AG08396 (cell line): ENCODE measurements at places on chromosomes 12 and 14.
A peak's percentile ranks its signal among the peaks of the same experiment; 100 is the strongest.

- DNase-seq: no peak
Measured at GRCh38 chr12:94570161-94570560, 80.2 kb downstream of the TMCC3 start.

DNA sequence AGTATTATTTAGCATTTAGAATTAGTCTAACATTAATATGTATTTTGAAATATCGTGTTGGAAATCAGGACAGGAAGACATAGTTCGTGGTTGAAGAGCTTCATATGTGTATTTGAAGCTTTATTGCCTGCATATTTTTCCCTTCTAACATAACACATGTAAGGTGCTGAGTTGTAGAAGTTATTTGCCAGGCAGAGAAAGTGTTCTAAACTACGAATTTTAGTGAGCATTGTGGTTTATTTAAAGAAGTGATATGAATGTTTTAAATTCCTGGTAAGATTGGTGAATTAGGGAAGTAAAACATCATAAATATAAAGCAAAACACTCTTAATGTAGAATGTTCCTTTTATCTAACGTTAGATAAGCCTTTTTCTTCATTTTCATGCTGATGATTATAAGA lies 2.5 kb downstream of the RASSF3 start:
- no peak for DNase-seq

GRCh38 chr12:96408993-96409392 lies 8.8 kb upstream of the CDK17 start:
- DNase-seq: no peak

GRCh38 chr12:62744551-62744950 lies 190.4 kb downstream of the PPM1H start:
- no peak for DNase-seq

DNA sequence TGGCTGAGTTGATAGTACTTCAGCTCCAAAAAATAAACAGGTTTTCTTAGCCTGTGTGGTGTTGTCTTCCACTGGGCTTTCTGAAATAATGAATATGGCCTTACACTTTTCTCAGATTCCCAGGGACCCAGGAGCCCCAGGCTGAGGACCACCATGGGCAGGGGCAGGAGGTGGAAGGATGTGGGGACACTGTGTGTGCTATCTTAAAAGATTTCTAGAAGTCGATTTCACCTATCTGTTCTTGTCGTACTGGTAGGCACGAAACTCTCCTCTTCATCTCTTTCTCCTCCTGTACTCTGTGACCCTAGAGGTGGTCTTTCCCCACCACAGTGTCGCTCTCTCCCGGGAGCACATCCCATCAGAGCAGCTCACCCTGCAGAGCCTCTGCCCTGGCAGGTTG lies 107.7 kb upstream of the FKBP4 start:
- no peak for DNase-seq

- no peak for DNase-seq
Measured at GRCh38 chr14:68897559-68898155, 81.4 kb downstream of the ACTN1 start.

GRCh38 chr14:90651271-90651804 lies 164.9 kb downstream of the TTC7B start:
- no peak for DNase-seq

- no peak for DNase-seq
Measured at GRCh38 chr14:89418976-89419375, 1.9 kb upstream of the FOXN3 start.

- DNase-seq: no peak
Measured at GRCh38 chr12:126108247-126108646, 1043.0 kb downstream of the AACS start.

DNA sequence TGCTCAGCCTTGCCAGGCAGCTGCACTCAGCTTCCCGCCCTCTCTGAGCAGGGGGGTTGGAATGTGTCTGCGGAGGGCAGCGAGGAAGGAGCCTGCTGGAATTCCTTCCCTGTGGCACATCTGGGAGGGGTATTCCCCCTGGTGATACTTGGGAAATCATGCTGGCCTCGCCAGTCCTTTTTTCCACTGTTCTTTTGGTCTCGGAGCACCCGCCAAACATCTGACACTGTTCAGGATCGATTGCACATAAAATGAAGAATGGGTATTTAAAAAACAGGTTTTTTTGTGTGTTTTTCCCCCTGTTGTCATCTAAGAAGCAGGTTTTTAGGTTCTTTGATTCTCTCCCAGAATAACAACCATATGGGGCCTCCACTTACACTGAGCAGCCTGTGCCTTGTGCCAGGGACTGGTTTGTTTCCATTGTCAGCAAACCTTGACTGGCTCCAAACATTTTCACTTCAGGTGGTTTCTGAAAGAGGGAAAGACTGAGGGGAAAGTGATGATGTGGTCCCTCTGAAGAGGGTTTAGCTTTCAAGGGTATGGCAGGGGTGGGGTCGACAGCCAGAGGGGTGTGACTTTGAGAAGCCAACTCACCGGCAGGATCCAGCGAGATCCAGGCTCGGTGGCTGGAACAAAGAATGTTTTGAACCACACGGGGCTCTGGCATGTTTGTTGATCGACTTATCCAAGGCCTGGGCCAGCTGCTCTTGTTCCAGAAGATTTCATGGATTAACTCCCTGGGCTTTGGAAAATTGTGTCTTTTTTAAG lies 215.1 kb downstream of the CACNA1C start:
- peak; percentile 55 for DNase-seq

- DNase-seq: no peak
Measured at GRCh38 chr14:91005716-91006115, 54.7 kb downstream of the RPS6KA5 start.

- DNase-seq: no peak
Measured at GRCh38 chr12:58026426-58026825, 85.1 kb downstream of the ATP23 start.

GRCh38 chr14:76456200-76456599 lies 80.3 kb downstream of the ESRRB start:
- peak; percentile 47 for DNase-seq

DNA sequence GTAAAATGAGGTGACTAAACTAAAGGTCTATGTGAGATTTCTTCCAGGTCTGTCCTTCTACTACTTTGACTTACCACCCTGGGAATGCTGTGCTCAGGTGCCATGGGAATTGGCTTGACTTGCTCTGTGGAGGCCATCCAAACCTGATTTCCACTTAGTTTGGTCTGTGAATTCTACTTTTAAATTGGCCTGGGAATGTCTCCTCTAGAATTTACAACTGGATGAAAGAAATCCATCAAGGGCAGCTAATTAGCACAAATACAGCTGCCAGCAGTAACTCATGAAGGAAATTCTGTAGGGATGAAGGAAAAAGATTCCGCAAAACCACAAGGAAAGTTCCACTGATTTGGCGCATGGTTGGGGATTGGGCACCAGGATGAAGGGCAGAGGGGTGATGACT lies 31.7 kb upstream of the FRMD6 start:
- DNase-seq: no peak

- DNase-seq: peak; percentile 45
Measured at GRCh38 chr14:71591929-71592328, 340.3 kb upstream of the RGS6 start.

GRCh38 chr12:55930771-55931316 lies at the start of gene DGKA:
DGKA (plus strand) TSS chr12:55931162; CDS start chr12:55936504, 5,342 bp downstream.
- DNase-seq: peak; percentile 76

DNA sequence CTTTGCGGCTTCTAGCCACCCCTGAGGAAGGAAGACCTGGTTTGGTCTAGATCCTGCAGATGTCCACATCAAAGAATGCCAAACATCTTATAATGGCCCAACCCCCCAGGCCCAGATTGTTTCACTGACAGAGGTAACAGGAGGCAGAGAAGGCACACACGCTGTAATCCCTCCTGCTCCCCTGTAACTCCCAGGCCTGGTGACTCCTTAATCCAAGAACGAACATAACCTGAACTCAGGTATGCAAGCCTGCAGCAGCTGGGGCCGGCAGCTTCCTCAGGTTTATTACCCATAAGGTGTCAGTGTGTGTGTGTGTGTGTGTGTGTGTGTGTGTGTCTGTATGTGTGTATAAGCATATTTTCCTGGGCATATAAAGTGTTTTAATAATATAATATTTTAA lies 52.7 kb downstream of the ERH start:
- DNase-seq: no peak

DNA sequence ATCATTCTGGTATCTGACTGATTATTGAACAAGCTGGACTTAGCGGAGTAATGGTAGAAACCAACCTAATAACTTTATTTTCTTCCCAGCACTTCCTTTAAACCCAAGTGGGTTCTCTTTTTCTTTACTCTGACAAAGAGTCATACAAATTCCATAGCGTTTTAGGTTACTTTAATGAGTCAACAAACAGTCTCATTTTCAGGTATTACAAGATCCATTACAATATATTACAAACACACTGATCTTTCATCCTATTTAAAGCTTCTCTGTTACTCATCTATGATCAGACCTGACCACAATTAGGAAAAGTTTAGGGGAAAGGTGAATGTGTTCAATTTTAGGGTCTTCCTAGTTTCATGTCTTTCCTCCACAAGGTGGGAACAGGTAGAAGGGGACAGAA lies 39.4 kb upstream of the PTPRQ start:
- no peak for DNase-seq

DNA sequence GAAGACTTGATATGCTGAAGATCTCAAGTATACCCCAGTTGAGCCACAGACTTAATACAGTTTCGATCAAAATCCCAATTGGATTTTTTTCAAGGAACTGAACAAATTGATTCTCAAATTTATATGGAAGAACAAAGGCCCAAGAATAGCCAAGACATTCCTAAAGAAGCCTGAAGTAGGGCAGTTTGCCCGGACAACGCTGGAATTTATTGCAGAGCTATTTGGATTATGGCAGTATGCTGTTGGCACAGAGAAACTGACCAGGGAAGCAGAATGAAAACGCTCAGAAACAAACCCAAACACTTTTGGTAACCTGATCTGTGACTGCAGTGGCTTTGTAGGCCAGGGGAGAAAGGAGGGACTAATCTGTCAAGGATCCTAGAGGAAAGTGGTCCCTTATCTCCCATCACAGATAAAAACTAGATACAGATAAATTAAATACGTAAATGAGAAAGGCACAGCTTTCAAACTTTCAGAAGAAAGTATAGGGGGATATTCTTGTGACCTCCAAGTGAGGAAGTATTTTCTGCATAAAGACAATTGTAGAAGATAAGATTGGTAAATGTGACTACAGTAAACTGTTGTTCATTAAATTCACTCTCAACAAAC lies 35.9 kb upstream of the GSC start:
- no peak for DNase-seq

DNA sequence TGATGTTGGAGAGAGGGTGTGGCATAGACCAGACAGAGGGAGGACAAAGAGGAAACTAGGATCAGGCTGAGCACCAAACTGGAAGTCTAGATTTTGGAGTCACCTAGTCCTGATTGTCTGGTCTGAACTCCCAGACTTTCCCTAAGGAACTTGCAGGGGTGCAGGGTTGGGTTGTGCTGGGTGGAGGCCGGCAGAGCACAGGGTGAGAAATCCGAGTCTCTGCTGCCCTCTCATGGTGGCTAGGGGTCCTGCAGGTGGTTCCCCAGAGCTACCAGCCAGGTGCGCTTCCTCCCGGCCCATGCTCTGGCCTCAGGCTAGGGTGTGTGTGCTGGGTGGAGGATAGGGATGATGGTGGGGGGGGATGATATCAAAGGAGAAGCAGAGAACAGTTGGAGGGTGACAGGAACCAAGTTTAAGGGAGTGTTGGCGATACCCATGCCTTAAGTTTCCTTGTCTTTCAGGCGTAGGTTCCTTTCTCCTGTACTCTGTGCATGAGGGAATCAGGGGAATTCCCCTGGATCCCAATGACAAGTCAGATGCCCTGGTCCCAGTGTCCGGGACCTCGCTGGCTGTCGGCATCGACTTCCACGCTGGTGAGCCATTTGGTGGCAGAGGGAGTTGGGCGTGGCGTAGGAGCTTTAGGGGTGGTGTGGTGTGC lies 33.5 kb upstream of the NXPH4 start:
- DNase-seq: peak; percentile 93

DNA sequence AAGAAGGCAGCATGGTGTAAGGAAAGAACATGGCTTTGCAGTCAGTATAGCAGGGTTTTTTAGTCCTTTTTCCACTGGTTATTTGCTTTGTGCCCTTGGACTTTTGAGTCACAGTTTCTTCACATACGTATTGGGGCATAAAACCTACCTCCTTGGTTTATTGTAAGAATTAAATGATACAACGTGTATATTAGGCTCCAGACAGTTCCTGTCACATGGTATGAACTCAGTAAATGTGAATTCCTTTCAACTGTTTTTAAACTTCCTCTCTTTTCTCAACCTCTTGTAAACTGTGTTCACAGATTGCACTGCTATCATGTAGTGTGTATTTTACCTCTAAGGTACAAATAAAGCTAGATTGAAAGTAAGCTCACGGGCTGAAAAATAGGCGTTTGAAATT lies 29.5 kb downstream of the MSRB3 start:
- DNase-seq: no peak

DNA sequence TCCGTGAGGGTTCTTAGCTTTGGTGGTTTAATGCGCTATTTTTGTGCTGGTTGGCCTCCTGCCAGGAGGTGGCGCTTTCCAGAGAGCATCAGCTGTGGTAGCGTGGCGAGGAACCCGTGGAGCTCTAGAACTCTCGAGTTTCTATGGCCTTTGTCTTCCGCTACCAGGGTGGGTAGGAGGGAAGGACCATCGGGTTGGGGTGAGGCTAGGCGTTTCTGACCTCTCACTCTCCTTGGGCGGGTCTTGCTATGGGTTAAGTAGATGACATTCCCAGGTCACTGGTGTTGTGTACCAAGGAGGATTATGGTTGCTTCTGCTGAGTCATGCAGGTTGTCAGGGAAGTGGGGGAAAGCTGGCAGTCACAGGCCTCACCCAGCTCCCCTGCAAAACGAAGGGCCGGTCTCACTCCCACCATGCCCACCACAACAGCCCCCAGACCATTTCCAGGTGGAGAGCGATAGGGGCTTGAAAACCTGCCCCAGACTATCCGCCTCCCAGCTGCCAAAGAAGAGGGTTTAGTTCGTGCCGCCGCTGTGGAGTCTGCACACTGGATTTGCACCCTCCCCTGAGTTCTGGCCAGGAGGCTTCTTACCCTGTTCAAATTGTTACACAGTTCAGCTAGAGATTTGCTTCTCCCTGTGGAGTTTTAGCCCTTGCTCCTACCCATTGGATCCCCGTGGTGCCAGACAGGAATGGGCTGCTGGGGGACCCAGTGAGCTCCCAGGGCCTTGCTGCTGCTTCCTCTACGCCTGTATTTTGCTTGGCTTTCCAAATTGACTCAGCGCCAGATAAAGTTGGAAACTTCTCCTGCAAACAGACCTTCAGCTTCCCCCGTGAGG lies 21.9 kb downstream of the RNFT2 start:
- no peak for DNase-seq

GRCh38 chr12:83113945-83114344 lies 427.2 kb downstream of the TMTC2 start:
- DNase-seq: no peak

GRCh38 chr12:101299931-101300330 lies 20.0 kb downstream of the UTP20 start:
- no peak for DNase-seq

GRCh38 chr12:123726244-123726643 lies 14.1 kb downstream of the ATP6V0A2 start:
- DNase-seq: no peak

DNA sequence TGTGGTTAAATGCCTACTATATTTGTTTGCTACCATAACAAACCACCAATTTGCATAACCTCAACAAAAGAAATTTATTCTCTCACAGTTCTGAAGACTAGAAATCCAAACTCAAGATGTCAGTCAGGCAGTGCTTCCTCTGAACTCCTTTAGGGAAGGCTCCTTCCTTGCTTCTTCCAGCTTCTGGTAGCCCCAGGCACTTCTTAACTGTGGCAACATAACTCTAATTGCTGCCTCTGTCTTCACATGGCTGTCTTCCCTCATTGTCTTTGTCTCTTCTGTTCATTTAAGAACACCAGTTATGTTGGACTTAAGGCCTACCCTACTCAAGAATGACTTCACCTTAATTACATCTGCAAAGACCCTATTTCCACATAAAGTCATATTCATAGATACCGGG lies 206.9 kb downstream of the SYT1 start:
- no peak for DNase-seq

GRCh38 chr14:77208979-77209318 lies 27.4 kb downstream of the TMEM63C start:
- DNase-seq: no peak
